ENCODE measurements at places on chromosomes 4 and X.
A peak's percentile ranks its signal among the peaks of the same experiment; 100 is the strongest.

- no peak for DNase-seq
Observed at GRCh38 chrX:47172549-47172948, 21.1 kb upstream of the UBA1 start.

DNA sequence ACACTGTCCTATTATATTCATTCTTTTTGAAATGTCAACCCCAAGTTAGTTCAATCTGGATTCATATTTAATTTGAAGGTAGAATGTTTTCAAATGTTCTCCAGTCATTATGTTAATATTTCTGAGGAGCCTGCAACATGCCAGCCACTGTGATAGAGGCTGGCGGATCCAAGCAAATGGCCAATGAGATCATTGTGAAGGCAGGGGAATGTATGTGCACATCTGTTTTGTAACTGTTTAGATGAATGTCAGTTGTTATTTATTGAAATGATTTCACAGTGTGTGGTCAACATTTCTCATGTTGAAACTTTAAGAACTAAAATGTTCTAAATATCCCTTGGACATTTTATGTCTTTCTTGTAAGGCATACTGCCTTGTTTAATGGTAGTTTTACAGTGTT lies 1.6 kb downstream of the CXCL1 start:
- DNase-seq: no peak

DNA sequence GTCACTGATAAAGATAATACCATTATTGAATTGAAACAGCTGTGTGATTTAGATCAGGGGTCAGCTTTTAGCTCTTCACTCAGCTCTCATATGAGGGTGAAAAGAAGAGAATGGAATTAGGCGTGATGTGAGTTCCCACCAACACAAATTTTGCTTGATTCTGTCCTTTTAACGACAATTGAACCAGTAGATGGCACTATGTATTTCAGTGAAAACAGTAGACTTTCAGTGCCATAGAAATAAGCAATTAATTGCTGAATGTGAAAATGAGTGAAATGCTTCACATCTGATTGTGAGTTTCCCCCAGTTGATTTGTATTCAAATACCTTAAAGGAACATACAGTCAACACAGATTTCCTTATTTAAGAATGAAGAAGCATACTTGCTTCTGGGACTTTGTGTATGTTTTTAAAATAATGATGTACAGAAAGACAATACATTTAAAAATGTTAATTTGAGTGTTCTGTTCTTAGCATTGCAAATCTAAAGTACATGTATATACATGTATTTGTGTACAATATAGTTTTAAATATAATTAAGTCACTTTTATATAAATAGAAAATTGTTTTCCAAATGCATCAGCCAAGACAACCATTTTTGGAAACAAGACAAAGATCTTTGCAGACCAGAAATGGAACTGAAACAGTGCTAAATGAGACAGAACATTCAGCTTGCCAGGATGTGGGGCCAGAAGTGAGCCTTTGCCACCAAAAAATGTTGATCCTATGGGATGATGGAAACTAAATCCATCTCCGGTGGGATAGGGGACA lies 178.8 kb downstream of the SNCA start:
- peak; percentile 44 for DNase-seq

GRCh38 chrX:9122519-9123245 lies 88.8 kb upstream of the FAM9B start:
- peak; percentile 63 for DNase-seq

- no peak for DNase-seq
Observed at GRCh38 chr4:47031751-47032404, 511 bp downstream of the GABRB1 start.

GRCh38 chrX:44282753-44283152 lies 60.7 kb downstream of the EFHC2 start:
- DNase-seq: no peak

DNA sequence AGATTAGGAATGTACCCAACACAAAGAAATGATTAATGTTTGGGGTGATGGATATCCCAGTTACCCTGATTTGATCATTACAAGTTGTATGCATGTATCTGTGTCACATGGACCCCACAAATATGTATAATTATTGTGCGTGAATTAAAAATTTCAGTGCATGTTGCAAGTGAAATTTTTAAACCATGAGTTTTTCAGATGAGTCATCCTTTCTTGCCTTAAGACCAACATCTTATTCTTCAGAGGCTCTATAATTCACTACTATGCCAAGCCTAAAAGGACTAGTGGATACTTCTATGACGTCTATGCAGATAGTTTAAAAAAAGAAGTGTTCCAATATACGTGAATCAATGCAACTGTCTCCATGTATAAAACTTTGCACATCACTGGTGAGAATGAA lies 113.0 kb upstream of the SH3RF1 start:
- peak; percentile 96 for DNase-seq

- DNase-seq: no peak
Observed at GRCh38 chrX:24659106-24659505, 12.0 kb upstream of the PCYT1B start.

DNA sequence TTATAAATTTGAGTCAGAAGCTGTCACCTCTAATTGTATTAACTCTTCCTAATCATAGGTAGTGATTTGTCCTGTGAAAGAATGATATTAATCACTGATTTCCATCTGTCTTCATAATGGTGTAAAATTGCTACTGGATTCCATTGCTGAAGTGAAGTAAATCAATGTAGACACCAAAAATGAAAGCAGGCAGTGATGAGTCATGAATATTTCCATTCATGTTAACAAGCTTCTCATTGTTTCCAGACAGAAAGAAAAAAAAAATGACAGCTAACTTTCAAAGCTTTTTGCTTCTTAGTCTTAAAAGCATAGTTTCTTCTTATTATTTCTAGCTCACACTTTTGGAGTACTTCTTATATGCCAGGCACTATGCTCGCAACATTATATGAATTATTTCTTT lies 21.5 kb downstream of the FAM114A1 start:
- DNase-seq: peak; percentile 92

GRCh38 chrX:46571423-46572339 lies 1.9 kb upstream of the CHST7 start:
- DNase-seq: no peak

GRCh38 chr4:124431653-124432192 lies 280.8 kb downstream of the ANKRD50 start:
- peak; percentile 59 for DNase-seq

GRCh38 chrX:50003927-50004326 lies 81.5 kb downstream of the CLCN5 start:
- no peak for DNase-seq
